T47D (cell line): ENCODE measurements at places on chromosomes 12 and 14.

DNA sequence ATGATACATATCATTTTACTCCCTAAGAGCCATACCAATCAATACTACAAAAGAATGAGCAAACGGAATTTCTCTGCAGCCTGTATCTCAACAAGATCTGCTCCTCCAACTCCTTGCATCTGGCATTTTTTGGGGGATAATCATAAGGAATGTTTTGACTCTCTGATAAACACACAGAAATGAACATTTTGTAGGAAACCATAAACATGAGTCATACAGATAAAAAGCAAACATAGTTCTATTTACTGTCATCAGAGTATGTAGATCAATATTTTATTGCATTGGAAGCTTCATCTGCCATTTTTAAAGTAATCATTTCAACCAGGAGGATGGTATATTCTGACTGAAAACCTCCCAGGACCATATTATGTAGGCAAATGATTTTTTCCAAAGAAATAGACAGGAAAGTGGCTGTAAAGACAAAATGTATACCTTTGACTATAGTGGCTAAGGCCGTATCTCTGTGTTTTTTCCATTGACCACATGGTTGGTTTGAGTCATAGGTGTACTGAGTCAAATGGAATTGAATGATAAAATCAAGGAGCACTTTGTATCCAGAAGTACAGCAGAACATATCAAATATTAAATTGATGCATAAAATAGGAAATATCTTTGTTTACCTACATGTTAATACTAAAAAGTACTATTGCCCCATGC lies 32.4 kb upstream of the CD69 start:
- DNase-seq = no peak

DNA sequence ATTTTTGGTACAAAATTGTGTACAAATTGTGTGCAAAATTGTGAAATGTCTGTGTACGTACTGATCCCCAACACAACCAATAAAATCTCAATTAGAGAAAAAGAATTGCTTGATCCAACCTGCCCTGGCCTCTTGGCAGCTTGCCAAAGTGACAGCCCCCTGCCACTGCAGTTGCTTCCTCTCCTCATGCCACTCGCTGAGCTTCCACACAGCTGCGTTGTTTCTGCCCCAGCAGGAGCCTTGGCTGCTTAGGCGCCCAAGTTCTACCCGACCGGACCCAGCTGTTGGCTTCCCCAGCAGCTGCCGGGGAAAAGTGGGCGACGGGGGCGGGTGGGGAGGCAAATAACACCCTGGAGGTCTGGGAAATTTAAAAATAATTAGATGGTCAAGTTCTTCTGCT lies 171.8 kb upstream of the ATF7IP start:
- no peak for DNase-seq

GRCh38 chr14:71586131-71586897 lies 345.9 kb upstream of the RGS6 start:
- no peak for DNase-seq

- DNase-seq = peak; percentile 49
These were observed 56.3 kb downstream of the CCDC88C start for GRCh38 chr14:91361233-91361811.

DNA sequence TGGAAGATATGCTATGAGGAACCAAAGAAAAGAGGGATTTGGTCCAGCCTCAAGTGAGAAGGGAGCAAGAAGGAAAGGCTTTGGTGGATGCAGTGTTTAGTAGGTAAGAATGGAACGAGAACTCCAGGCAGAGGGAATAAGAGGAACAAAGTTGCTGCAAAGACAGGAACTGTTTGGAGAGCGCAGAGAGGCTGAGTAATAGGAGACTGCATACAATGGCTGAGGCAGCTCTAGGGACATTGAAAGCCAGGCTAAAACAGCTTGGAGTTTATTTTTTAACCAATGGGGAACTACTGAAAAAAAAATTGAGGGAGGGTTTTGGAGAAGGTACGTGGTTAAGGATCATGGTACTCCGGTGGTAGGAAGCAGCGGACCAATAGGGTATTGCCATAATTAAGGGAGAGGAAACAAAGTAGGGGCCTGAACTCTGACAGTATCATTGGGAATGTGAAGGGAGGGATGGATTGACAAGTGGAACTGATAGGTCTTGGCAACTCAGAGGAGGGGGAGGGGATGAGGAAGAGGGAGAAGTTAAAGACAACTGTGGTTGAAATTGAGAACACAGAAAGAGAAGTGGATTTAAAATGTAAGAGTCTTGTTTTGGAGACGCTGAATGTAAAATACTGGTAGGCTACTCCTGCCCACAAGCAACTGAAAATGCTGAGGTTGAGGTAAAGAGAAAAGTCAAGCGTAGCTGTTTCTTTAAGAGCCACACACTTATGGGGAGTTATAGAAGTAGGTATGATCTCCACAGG lies 4.8 kb downstream of the ASCL4 start:
- DNase-seq = no peak

DNA sequence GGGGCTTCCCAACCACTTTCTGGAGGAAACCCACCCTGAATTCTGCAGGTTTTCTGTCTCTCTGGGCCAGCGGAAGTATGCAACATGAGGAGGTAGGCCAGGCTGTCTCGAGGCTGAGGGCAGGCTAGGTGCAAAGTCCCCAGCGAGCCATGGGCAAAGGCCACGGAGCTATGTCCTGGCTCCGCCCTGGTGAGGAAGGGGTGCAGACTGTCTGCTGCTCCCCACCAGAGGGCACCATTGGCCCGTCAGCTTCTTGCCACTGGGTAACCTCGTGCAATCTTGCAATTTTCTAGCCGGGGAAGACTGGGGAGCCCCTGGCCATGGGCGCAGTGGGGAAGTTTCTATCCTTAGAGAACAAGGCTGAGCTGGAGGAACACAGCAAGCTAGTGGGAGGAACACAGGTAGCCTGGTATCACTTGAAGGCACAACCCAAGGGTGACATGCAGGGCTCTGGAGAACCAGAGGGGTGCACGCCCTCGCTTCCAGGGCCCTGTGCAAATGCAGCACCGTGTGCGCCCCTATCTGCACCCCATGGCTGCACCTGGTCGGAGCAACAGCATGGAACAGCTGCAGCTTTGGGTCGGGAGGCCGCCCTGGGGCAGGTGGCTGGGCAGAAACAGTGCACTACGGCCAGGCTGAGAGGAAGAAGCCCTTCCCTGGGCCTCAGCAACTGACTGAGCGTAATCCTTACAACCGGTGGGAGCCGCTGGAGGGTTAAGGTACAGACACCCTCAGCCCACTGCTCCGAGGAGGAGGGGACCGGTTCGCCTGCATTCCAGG lies 27.6 kb upstream of the RPLP0 start:
- peak; percentile 94 for DNase-seq
